ENCODE measurements at places on chromosomes 6 and 20. TPM values are rescaled to one million over a fixed set of nuclear protein-coding genes. Genes with fewer than 3 reads are reported as not detected.

Gene TPX2
- 79.1 TPM for total RNA-seq

Gene RAET1L
- total RNA-seq = not detected

Gene TREML2
- total RNA-seq = 2.0 TPM

Gene SLC17A2
- not detected for total RNA-seq

Gene TP53INP2
- total RNA-seq = 3.2 TPM

Gene TRIM27
- total RNA-seq = 65.0 TPM

Gene HSPA12B
- not detected for total RNA-seq

Gene CTAGE9
- total RNA-seq = not detected

Gene PLEKHG1
- total RNA-seq = 7.7 TPM

Gene BIRC7
- total RNA-seq = not detected

Gene SLC24A3
- not detected for total RNA-seq

Gene ZNF334
- total RNA-seq = 2.3 TPM

Gene HLA-DRB1
- 10.9 TPM for total RNA-seq

Gene NOTCH4
- total RNA-seq = 1.5 TPM

Gene APCDD1L
- total RNA-seq = not detected

Gene GRIK2
- total RNA-seq = not detected

Gene BEND3
- total RNA-seq = 9.0 TPM

Gene LHFPL5
- not detected for total RNA-seq

Gene PGC
- total RNA-seq = not detected

Gene EDN1
- not detected for total RNA-seq

Gene LTA
- total RNA-seq = 702 TPM
